CMK (cell line): ENCODE measurements at places on chromosomes 7 and 10.

GRCh38 chr10:100748231-100749058 lies 3.1 kb downstream of the PAX2 start:
- no peak for DNase-seq

- no peak for DNase-seq
Measured at GRCh38 chr7:40470091-40470592, 335.3 kb downstream of the SUGCT start.

- DNase-seq = no peak
Measured at GRCh38 chr7:110448918-110449317, 642.0 kb upstream of the LRRN3 start.

DNA sequence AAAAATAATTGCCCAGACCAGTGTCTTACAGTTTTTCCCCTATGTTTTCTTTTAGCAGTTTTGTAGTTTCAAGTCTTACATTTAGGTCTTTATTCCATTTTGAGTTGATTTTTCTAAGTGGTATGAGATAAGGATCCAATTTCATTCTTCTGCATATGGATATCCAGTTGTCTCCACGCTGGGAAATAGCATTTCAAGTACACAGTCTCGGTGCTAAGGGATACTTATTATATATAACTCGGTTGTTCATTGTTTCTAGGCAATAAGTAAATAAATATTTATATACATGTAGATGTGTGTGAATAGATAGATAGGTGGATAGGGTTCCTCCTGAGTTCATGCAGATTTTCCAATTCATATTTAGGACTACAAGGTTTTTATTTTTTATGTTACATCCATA lies 16.0 kb downstream of the TAF3 start:
- no peak for DNase-seq

GRCh38 chr10:94083662-94084265 lies 90.0 kb downstream of the PLCE1 start:
- DNase-seq = no peak

DNA sequence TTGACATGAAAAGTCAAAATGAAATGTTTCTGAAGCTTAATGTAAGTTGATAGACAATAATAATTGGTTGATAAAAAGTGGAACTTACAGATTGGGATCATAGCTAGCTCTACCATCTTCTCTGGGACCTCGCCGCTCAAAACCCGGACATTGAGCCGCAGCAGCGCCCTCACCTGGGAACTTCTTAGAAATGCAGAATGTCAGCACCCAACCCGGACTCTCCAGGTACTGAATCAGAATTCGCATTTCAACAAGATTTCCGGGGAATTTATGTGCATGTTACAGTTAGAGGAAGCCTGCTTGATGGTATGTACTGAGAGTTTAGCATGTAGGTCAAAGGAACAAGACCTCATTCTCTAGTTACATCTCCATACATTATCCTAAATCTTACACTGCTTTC lies 36.7 kb upstream of the ABLIM1 start:
- DNase-seq = no peak

DNA sequence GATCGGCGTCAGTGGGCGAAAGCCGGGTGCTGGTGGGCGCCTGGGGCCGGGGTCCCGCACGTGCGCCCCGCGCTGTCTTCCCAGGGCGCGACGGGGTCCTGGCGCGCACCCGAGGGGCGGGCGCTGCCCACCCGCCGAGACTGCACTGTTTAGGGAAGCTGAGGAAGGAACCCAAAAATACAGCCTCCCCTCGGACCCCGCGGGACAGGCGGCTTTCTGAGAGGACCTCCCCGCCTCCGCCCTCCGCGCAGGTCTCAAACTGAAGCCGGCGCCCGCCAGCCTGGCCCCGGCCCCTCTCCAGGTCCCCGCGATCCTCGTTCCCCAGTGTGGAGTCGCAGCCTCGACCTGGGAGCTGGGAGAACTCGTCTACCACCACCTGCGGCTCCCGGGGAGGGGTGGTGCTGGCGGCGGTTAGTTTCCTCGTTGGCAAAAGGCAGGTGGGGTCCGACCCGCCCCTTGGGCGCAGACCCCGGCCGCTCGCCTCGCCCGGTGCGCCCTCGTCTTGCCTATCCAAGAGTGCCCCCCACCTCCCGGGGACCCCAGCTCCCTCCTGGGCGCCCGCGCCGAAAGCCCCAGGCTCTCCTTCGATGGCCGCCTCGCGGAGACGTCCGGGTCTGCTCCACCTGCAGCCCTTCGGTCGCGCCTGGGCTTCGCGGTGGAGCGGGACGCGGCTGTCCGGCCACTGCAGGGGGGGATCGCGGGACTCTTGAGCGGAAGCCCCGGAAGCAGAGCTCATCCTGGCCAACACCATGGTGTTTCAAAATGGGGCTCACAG lies 1.1 kb downstream of the EGFR start:
- no peak for DNase-seq

DNA sequence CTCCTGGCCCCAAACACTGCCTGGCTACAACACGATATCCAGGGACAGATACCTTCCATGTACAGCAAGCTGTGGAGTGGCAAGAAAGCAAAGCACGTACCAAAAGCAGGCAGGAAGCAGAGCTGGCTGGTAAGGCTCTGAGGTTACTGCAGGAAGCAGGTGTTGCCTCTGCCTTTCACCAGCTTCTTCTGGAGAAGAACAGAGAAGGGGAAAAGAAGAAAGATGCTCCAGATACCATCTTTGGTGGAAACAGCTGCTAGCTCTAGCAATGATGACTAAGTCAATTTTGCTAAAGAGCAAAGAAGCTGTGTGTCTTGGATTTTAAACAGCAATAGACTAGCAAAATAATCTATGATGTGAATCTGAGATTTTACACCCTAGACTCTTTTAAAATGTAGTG lies 34.9 kb upstream of the PRSS1 start:
- peak; percentile 52 for DNase-seq
